ENCODE measurements at places on chromosomes 5 and 9.

DNA sequence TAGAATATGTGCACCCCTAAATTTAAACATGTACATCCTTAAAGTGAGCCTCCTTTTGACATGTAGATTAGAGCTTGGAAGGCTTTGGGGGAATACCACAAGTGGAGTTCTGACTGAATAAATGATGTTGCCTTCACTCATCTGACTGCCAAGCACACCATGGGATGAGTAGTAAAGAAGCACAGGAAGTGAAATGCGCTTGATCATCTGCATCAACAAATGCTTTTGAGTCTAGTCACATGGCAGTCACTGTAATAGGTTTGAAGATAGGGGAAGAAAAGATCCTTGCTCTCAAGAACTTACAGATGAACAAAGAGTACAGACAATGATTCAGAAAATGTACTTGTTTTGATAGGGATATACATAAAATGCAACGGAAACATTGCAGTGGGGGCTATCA is 62.0 kb upstream of the STARD4 start:
- no peak for DNase-seq

GRCh38 chr5:150068472-150068871 is 17.9 kb downstream of the CSF1R start:
- DNase-seq: no peak

GRCh38 chr9:135701959-135702721 is at the start of gene KCNT1:
Gene KCNT1 (plus strand): TSS chr9:135702185. CDS start chr9:135702259, 74 bp downstream.
- peak; percentile 8 for DNase-seq

DNA sequence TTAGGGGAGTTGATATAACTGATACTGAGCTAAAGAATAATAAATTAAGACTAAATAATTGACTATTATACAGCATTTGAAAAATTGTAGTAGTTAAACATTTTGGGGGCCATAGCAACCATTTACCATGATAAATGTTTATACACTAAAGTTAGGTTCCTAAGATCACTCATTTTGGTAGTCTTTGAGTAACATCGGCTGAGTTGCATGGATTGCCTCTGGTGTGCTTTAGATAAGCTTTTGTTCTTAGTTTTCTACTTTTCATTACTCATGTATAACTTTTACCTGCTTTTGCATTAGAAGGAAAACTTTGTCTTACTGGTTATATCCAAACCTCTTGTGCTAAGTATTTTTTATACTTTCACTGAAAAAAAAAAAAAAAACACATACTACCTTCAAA is 101.2 kb downstream of the SLC44A1 start:
- DNase-seq: no peak

- peak; percentile 0 for DNase-seq
Observed at GRCh38 chr5:69493396-69494133, 975 bp downstream of the OCLN start.

- no peak for DNase-seq
Observed at GRCh38 chr5:138439477-138440158, 761 bp downstream of the REEP2 start.

- no peak for DNase-seq
Observed at GRCh38 chr5:137693951-137694721, 41.8 kb downstream of the KLHL3 start.

DNA sequence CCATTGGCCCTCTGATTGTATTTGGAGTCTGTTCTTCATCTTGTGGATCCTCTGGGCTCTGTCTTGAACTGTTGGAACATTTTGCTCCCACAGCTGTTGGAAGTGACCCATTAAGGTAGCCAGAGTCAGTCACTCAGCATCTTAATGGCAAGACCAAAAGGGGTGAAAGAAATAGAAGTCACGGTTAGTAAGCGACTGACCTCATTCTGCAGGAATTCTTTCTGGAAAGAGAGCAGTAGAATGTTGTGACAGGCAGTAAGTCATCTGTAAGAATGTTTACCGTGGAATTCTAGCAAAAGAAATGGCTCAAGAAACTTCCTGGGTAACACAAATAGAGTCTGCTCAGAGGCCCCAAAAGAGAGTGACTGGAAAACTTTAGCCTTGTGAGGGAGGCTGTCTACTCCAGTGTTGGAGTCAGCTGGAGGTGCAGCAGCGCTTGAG is 28.6 kb upstream of the TNC start:
- no peak for DNase-seq

DNA sequence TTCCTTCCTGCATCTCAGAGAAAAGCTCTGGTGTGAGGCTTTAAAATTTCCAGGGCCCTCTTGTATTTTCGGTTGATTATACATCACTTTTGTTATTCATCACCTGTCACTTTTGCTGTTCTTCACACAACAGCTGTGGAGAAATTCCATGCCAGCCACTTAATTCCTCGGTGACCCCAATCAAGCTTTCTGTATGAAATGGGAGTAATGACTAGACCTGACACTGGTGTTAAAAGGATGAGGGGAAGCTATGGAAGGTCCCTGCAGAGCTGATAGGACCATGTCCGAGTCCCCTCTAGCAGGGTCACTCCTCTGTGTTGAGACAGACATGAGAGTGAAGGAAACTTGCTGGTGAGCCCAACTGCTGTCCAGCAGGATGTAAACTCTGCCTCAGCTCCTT is 59.7 kb downstream of the GPR21 start:
- DNase-seq: no peak

- DNase-seq: no peak
Observed at GRCh38 chr5:10581867-10582511, 18.1 kb downstream of the ANKRD33B start.

DNA sequence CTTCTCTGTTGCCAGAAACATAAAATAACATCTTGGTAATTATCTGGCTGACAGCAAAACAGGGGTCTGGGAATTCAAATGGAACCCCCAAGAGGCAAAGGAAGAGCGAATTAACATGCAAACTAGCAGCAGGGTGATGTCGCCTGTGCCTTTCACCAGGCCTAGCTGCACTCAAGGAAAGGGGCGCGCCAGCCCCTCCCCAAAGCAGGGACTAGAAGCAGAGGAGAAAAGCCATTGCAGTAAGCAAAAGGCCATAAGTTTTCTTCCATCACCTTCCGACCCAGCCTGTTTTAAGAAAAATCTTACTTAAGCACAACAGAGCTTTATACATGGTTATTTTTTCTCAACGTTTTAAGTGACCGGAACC is 539 bp downstream of the POC5 start:
- DNase-seq: no peak

DNA sequence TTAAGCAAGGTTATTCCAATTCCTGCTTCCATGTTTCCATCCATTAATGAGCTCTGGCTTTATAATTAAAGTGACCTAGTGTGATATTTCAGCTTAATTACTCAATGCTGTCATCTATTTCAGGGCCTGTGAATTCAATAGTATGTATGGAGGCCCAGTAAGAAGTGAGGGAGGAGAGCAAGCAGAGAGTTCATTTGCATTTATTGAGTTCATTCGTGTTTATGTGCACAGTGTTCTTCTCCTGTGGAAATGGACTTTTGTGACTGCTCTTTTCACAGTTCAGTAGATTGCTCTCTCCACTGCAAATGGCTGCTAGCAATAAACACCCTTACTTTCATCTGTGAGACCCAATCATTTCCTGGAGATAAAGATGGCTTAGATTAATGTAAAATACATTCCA is 130.9 kb downstream of the CEMIP2 start:
- DNase-seq: no peak

GRCh38 chr9:100033877-100034551 is 64.8 kb downstream of the ERP44 start:
- no peak for DNase-seq

DNA sequence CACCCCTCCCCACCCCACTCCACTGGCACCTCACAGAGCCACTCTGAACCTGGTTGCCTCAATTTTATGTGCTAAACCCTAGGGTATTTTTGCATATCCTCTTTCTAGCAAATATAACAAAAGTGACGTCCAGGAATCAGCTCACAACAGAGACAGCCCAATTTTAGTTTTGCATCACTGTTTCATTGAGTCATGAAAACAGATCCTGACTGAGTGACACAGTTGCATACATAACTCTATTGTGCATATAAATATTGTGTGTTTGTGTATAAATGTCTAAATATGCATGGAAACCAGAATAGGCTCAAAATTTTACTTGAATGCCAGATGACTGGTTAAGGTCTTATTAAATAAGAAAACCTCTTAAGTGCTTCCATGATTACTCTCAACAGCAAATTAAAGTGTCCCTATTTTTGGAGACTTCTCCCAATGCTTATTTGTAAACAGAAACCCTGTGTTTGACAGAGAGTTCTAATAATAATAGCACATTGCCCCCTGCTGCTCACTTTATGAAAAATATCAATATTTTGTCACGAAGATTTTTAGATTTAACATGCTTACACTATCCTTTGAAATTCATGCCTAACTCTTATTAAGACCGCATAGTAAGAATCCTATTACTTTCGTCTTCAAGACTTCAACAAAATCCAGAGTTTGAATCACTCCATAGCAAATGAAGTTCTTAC is 75.5 kb upstream of the PRRC1 start:
- DNase-seq: no peak

DNA sequence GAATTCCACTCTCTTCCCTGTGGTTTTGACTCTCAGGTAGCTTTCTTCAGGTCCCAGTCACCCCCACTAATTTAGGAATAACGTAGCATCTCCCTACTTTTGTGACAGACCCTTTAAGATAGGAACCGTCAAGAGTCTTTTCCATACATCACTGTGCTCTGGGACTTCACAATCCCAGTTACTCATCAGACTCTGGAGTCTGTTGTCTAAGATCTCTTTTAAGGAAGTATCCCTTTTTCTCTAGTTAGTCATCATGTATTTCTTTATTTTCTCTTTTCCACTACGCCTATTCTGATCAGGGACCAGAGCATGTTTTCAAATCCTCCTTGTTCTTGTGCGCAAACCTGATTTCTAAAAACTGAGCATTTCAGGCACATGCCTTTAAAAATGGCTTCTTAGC is 143.0 kb downstream of the GOLPH3 start:
- DNase-seq: no peak

- no peak for DNase-seq
Observed at GRCh38 chr5:173456751-173457171, 128.5 kb upstream of the STC2 start.

- no peak for DNase-seq
Observed at GRCh38 chr5:91420879-91421278, 37.8 kb upstream of the ARRDC3 start.

- DNase-seq: no peak
Observed at GRCh38 chr9:89022902-89023301, 31.6 kb downstream of the S1PR3 start.

- no peak for DNase-seq
Observed at GRCh38 chr5:67516948-67517565, 320.5 kb upstream of the CD180 start.

- DNase-seq: no peak
Observed at GRCh38 chr9:129887334-129888292, 52.4 kb downstream of the USP20 start.
